ENCODE measurements at places on chromosomes 3 and 15.

DNA sequence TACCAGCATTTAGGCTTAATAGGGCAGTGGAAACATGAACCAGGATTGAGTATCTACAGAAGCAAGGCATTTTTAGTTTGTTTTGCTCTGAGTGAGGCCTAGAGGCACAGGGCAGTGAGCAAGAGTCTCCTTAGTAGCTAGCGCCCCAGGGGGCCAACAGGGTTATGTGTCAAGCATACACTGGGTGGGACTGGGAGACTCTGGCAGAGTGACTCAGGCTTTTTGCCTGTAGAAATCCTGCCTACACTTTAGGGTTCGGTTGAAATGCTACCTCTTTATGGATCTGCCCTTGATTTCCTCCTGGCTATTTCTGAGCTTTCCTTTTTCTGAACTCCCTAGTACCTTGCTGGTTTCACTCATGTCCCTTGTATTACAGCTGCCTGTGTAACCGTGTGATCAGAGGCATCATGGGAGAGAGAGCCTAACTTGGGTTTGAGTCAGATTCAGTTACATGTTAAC is 72.2 kb downstream of the TOP2B start:
- DNase-seq: peak; percentile 90

GRCh38 chr3:105610473-105610872 is 243.8 kb downstream of the ALCAM start:
- DNase-seq: no peak

- no peak for DNase-seq
Observed at GRCh38 chr3:128473180-128473519, 6.5 kb upstream of the DNAJB8 start.

GRCh38 chr3:73026111-73026759 is 29.6 kb downstream of the PPP4R2 start:
- no peak for DNase-seq

- DNase-seq: no peak
Observed at GRCh38 chr3:167936019-167936418, 159.7 kb downstream of the GOLIM4 start.

DNA sequence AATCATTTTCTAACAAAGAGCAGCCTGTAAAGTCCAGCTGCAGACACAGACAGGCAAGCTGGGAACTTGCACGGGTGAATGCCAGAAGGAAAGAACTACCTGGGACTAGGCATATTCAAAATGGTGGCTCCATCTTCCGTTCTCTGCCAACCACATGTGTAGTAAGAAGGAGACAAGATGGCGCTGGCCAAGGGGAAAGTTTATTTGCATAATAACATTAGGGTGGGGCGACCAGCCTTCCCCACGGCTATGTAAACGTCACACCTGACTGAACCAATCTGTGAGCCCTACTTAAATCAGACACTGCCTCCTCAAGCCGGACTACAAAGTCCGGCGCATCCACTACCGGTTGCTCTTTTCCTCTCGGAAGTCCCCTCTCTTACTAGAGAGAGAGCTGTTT is 130.8 kb downstream of the SNRK start:
- DNase-seq: no peak

GRCh38 chr15:40594429-40594836 is 384 bp downstream of the KNL1 start:
- peak; percentile 84 for DNase-seq

GRCh38 chr3:174382878-174383277 is 476.3 kb upstream of the NAALADL2 start:
- no peak for DNase-seq

GRCh38 chr3:12139111-12139511 is 19.6 kb downstream of the TIMP4 start:
- peak; percentile 75 for DNase-seq

DNA sequence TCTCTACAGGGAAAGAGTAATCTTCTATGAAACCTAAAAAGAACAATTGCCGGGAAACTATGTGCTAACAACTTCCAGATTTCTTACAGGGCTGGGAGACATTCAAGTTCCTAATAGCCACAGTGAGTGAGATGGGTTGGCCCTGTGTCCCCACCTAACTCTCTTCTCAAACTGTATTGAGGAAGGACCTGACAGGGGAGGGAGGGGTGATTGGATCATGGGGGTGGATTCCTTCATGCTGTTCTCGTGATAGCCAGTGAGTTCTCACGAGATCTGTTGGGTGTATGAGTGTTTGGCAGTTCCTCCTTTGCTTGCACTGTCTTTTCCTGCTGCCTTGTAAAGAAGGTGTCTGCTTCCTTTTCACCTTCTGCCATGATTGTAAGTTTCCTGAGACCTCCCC is 958.7 kb downstream of the AGBL1 start:
- no peak for DNase-seq

GRCh38 chr3:128489927-128490649 is 2.9 kb downstream of the GATA2 start:
- peak; percentile 88 for DNase-seq

DNA sequence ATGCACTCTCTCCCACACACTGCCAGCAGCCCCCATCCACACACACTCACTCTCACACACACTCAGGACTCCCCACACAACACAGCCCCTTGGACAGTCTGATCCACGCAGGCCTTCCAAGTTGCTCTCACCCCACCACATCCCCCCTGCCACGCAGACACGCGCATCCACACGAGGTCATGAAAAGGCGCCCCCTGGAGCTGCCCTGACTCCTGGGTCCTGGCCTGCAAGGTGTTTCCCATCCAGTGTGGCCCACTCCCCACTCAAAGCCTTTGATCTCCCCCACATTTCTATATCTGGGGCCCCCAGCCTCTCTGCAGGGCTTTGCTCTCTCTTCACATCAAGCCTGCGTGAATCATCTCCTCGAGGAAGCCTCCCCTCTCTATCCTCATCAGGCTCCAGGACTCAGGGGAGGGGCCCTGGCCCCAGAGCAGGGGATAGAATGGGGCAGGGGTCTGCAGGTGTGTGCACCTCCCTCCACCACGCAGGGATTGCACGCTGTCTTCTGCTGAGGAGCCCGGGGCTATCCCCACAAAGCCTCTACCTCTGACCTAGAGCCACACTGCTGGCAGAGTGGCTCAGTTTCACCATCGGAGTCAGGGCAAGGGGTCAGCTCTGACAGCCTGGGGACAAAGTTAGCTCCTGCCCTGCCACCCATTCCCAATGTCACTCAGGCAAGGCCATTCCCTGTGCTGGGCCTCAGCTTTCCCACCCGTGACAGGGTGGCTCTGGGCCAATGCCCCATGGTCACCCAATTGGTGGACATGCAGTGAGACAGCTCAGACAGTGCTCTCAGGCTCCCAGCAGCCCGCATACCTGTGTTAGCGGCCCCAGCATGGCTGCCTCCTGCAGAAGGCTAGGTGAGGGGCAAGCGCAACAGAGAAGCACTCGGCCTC is 6.4 kb downstream of the MYL3 start:
- DNase-seq: no peak

DNA sequence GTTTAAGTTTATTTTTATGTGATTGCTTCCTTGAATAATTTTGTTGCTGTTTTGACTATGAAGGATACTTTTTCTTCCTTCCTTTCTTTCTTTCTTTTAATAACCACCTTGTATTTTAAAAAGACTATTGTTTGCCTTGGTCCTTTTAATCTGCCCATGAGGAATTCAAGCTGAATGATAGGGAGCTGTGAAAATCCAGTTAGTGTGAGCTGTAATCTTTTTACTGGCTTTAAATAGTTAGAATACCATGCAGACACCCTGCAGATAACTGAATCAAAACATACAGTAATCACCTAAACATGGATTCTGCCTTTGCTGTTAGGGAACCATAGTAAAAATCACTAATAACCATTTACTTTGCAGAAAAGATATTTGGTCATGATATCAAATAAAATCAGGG is 110.7 kb downstream of the RSRC1 start:
- DNase-seq: no peak

DNA sequence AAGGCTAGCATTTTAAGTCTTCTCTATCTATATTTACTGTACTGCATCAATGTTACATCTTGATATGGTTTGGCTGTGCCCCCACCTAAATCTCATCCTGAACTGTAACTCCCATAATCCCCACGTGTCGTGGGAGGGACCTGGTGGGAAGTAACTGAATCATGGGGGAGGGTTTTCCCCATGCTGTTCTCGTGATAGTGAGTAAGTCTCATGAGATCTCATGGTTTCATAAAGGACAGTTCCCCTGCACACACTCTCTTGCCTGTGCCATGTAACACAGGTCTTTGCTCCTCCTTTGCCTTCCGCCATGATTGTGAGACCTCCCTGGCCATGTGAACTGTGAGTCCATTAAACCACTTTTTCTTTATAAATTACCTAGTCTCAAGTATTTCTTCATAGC is 161.5 kb downstream of the TBC1D5 start:
- DNase-seq: no peak

DNA sequence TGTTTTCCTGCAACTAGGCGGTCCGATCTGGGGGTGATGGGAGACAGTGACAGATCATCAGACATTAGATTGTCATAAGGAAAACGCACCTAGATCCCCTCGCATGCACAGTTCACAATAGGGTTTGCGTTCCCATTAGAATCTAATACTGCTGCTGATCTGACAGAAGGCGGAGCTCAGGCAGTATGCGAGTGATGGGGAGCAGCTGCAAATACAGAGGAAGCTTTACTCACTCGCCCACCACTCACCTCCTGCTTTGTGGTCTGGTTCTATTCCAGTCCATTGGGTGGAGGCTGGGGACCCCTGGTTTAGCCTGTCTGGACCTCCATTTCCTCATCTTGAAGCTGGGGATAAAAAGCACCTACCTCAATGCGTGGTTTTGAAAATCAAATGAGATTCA is 437.5 kb upstream of the PROK2 start:
- DNase-seq: no peak

DNA sequence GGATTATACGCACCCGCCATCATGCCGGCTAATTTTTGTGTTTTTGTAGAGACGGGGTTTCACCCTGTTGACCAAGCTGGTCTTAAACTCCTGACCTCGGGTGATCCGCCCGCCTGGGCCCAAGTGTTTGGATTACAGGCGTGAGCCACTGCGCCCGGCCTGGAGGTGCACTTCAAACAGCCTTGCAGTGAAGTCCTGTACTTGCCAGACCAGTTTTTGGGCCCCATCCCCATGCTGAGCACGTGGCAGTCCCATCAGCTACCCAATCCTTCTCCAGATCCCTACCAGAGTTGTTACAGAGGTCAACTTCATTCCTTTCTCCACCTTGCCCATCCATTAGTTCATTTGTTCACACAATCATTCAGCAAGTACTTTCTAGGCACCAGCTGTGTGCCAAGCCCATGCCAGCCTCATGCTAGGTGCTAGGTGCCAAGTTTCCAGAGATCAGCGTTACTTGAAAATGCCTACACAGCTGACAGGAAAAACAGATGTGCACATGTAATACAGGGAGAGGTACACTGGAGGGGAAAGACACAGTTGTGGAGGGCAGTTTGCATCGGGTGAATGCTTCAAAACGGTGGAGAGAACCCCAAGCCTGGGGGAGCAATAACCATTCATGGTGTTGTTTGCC is 2.2 kb downstream of the DNAH1 start:
- no peak for DNase-seq

DNA sequence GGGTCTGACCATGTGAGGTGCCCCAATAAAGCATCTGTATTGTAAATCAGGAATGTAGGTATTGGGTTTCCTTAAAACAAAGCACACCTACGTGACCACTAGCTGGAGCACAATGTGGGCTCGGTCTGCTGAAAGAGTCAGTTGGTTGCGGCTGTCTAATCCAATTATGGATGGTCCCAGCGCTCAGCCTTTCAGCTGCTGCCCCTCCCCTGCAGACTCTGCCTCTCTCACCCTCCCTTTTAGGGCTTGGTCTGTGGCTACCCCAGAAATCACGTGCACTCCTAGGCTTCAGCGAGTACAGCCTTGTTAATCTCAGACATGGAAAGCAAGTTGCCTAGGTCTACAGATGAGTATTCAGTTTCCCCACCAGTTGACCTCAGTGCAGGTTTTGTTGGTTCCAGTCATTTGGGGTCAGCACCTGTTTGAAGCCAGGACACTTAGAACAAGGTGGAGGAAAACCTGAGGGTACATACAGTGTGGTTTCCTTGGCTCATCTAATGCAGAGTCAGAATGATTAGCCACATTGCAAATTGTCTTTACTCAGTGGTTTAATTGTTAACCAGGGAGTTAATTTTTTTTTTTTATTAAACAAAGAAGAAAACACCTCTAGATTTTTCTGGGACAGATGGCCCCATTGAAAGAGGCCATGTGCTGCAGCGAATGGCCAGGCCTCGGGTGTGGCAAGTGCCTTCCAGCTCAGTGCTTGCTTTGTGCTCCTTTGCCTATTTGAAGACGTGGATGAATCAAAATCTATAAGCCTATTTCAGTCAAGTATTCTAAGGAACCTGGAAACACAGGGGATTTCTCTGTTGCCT is 137.7 kb downstream of the IGF1R start:
- DNase-seq: no peak

GRCh38 chr15:56254265-56254664 is 10.6 kb upstream of the RFX7 start:
- no peak for DNase-seq

- DNase-seq: no peak
Observed at GRCh38 chr3:4091786-4092185, 211.4 kb upstream of the SETMAR start.

DNA sequence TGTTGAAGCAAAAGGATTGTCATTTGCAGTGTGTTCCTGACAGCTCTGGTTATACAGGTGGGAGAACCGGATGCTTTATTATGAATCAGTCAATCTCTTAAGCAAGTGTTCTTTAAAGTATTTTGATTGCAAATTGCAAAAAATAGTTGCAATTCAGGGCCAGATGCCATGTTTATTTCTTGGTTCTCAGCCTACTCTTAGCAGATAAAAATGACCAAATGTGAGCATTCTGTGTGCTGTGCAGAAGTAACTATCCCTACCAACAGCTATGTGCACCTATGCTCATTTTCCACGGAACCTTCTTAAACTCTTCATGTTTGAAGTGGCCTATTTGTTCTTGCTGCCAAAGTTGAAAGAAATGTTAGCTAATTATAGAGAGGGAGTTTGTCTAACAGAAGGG is 262.3 kb upstream of the RASGRP1 start:
- DNase-seq: no peak

- DNase-seq: no peak
Observed at GRCh38 chr3:99953596-99953995, 135.9 kb downstream of the CMSS1 start.
